ENCODE measurements at places on chromosomes 12 and 14.

DNA sequence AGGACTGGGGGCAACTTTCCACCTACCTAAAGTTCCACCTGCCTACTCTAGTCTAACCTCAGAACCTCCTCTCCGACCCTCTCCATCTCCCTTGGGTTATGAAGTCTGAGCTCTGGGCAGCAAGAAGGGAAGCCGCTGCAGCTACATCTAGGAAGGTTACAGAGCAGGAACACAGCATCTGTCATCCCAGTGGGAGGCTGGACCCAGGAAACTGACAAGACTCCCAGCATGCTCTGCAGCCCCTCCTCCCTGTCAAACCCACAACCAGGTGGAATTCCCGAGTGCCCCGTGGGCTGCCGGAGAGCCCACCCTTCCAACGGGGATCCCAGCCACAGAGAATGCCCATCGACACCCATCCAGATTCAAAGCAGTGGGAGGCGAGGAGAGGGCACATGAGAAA, 2.1 kb downstream of the TESC start:
- no peak for DNase-seq

DNA sequence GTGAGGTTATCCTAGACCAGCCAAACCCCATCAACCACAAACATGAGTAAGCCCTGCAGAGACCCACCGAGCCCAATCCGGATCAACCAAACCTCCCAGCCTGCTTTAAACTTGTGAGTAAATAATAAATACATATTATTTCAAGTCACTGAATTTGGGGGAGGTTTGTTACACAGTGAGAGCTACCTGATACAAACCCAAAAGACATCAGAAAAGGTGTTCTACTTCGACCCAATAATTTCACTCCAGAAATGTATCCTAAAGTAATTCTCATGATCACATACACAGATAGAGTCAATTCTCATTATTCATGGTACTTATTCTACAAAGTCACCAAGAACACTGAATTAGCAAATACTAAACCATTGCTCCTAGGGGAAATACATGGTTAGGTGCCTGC, 16.2 kb upstream of the CORO1C start:
- DNase-seq: no peak

GRCh38 chr14:35944847-35945246, 118.7 kb downstream of the BRMS1L start:
- DNase-seq: peak; percentile 42

- no peak for DNase-seq
Measured at GRCh38 chr14:80906336-80906735, 35.2 kb downstream of the CEP128 start.

GRCh38 chr12:122856999-122857671, 21.9 kb downstream of the HIP1R start:
- DNase-seq: no peak

- no peak for DNase-seq
Measured at GRCh38 chr14:106277503-106277902, 751.1 kb downstream of the TMEM121 start.

- no peak for DNase-seq
Measured at GRCh38 chr12:3947781-3948180, 74.6 kb upstream of the PARP11 start.

DNA sequence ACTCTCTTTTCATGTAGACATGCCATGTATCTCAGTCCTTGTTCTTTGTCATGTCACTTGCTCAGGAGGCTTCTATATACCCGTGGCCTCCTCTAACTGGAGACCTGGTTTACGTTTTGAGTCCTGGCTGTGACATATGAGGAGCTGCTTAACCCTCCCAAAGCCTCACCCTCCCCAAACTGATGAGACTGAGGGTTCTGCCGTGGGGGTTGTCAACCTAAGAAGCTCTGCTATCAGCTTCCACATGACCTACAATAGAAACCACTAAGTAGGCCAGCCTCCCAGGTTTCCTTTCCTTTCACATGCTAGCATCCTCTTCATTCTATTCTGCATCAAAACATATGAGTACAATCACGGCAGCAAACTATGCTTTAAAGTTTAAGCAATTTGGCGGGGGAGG, 76.8 kb upstream of the WSCD2 start:
- DNase-seq: no peak

GRCh38 chr12:116563262-116563661, 4.1 kb downstream of the MAP1LC3B2 start:
- DNase-seq: no peak

GRCh38 chr12:129716825-129717224, 187.0 kb downstream of the TMEM132D start:
- no peak for DNase-seq

DNA sequence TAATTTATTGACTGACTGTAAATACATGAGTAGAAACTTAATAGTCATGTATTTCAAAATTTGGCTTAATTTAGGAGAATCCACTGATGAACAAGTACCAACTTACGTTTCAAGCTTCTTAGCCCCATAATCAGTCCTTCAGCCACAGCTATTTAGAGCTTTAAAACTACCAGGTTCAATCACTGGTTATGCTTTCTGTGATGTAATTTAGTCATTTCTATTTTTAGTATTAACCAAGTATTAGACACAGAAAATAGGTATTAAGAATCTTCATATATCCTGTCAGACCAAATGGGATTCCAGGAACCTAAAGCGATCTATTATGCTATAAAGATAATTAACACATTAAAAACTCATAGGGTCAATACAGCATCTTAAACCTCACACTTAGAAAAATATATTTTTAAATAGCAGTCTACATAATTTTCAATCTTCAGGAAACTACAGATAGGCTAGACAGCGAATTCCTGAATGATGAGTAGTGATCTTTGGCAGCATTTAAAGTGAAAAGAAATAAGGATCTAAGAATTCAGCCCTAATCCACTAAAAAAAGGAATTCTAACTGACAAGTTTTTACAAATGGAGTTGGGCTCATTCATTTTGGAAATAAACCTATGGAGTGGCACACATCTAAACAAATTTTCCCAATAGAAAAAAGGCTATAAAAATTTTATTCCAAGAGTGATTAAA, 51.5 kb downstream of the ZC3H14 start:
- DNase-seq: no peak

- DNase-seq: no peak
Measured at GRCh38 chr12:79557690-79558315, 133.0 kb downstream of the PAWR start.

DNA sequence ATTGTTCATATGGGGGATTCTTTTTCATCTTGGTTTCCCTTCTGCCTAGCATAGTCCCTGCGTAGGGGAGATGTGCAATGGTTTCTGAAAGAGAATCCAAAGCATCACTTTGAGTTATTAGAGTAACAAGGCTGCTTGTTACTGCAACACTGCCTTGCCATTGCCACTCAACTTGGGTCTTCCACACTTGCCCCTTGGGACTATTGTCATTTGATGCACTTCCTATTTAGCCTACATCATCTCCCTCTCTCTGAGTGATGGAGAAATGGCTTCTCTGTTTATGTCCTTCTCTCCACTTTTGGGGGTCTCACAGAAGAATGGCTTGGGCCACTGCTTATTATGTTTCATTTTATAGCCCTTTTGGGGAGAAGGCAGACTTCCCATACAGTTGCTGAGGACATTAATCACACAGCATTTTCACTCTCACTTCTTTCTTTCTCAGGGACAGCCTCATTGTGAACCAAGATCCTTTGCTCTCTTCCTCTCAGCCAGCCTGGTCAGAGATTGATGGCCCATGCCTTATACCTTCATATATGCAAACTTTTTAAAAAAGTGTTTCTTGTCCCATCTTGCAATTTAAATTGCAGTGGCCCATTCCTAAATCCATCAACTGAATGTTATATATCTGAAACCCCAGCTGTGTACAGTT, 50.8 kb upstream of the POC1B start:
- no peak for DNase-seq

- no peak for DNase-seq
Measured at GRCh38 chr14:64856529-64857445, 22.9 kb downstream of the SPTB start.

GRCh38 chr14:79017561-79017960, 847.4 kb downstream of the NRXN3 start:
- DNase-seq: no peak

DNA sequence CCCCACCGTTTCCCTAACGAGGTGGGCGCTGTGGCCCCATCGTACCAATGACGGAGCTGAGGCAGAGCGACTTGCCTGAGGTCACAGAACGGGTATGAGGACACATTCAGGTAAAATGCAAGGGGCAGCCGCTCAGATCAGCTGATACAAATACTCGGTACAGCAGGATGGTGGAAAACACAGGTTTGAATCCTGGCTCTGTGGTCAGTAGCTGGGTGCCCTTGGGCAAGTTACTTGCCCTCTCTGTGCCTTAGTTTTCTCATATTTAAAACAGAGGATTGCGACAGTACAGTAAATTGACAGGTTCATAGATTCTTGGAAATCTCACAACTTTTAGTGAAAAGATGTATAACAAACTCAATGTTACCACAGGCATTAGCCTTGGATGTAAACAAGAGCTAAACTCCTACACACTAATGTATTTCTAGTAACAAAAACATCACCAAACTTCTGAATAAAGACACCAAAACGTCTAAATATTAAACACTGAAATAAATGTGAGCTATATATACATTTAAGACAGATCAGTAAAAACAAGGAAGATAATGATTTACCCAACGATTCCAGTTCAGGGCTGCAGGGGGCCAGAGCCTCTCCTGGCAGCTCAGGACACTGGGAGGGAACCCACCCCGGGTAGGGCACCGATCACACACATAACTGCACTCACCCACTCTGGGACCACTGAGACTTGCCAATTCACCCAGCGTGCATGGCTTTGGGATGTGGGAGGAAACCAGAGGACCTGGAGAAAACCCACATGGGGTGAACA, 128.4 kb downstream of the RBM19 start:
- DNase-seq: no peak

DNA sequence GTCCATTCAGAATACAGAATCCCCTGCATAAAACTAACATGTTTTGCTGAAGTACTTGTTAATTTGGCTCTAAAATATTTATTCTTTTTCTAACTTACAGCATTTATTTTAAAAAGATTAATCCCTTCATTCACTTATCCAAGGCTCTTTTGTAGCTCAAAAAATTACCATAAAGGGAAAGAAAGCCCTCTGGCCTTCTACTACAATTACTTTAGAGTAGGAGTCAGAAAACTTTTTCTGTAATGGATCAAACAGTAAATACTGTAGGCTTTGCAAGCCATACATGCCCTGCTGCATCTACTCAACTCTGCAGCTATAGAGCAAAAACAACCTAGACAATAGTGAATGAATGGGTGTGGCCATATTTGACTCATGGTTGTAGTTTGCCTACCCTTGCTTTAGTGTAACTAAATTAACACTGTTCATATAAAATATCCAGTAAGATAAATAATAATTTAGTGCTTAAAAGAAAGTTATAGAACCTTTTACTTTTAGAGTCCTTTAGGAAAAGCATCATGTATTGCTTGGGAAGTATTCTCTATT, 74.2 kb upstream of the ZFP36L1 start:
- DNase-seq: no peak

- DNase-seq: no peak
Measured at GRCh38 chr14:37974421-37974820, 233.3 kb upstream of the SSTR1 start.

DNA sequence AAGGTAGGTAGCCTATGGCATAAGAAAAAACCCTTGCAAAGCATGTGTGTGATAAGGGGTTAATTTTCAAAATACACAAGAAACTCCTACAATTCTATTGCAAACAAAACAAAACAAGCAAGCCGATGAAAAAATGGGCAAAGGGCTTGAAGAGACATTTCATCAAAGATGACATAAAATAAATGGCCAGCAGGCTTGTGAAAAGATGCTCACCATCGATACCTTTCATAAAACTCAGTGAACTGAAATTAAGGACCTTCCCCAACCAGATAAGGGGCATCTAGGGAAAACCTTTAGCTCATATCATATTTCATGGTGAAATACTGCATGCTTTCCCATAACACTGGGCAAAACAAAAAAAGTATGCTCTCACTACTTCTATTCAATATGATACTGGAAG, 131.2 kb downstream of the PPM1H start:
- DNase-seq: no peak

- no peak for DNase-seq
Measured at GRCh38 chr14:69300601-69301221, 40.8 kb downstream of the GALNT16 start.

DNA sequence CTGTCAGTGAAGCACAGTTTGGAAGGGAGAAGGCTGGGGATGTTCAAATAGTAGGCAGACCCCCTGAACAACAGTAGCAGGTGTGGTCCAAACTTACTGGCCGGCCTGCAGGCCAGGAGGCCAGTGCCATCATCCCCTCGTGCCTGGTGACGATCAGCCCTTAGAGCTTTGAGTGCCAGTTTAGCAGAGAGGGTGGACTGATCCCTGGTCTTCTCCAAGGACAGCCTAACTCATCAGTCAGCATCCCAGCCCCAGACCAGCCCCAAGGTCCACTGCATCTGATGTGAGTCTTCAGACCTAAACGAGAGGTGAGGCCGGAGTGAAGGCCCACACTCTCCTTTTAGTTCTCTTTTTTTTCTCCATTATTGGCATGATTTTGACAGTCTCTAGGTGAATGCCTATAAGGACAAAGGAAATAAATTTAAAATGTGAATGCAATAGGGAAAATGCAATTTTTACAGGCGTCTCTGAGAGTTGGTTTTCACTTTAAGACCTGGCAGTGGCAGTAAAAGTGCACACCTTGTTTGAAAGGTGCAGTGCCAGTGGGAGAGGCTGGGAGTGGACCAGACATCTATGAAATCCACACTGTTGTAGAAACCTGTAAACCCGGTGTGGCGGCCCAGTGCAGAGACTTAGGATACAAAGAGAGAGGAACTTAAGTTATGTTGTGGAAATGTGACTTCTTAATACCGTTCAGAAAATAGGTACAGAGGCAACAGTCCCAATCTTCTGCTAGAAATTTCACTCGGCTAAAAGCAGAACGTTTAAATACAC, 311.2 kb downstream of the CACNA1C start:
- no peak for DNase-seq

- DNase-seq: peak; percentile 88
Measured at GRCh38 chr14:95255487-95255886, 64.2 kb downstream of the CLMN start.

GRCh38 chr14:73719361-73719760, 5.2 kb upstream of the PNMA1 start:
- DNase-seq: no peak

- DNase-seq: no peak
Measured at GRCh38 chr14:52175982-52176502, 91.5 kb upstream of the PTGDR start.

GRCh38 chr14:80403036-80403435, 191.7 kb upstream of the DIO2 start:
- DNase-seq: no peak

- DNase-seq: no peak
Measured at GRCh38 chr14:38420048-38420447, 164.2 kb upstream of the CLEC14A start.

GRCh38 chr14:24964591-24964990, 85.4 kb downstream of the STXBP6 start:
- DNase-seq: no peak

DNA sequence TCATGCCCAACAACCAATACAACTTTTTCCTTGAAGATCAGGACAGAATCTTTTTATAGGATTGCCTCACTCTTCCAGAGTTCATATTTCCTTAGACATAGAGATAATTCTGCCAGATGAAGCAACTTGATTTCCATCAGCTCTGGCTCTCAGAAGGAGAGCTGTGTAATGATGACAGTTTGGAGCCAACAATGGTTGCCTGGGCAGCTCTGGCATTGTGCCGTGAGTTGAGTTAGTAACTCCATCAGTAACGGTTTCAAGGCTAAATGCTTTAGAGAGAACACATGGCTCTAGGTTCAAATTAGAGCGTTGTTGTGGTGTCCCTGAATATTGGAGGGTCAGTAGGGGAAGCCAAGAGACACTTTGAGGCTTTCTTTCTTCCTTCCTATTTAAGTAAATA, 501.7 kb upstream of the SEL1L start:
- DNase-seq: no peak

- DNase-seq: no peak
Measured at GRCh38 chr12:113109872-113110599, 25.5 kb downstream of the RASAL1 start.

GRCh38 chr12:106226884-106227640, 20.8 kb downstream of the CKAP4 start:
- no peak for DNase-seq

All from mucosa of descending colon (tissue), 3 donors.